ENCODE measurements at places on chromosomes 11 and 22.

GRCh38 chr11:105700271-105700670, 90.4 kb downstream of the GRIA4 start:
- DNase-seq = no peak

DNA sequence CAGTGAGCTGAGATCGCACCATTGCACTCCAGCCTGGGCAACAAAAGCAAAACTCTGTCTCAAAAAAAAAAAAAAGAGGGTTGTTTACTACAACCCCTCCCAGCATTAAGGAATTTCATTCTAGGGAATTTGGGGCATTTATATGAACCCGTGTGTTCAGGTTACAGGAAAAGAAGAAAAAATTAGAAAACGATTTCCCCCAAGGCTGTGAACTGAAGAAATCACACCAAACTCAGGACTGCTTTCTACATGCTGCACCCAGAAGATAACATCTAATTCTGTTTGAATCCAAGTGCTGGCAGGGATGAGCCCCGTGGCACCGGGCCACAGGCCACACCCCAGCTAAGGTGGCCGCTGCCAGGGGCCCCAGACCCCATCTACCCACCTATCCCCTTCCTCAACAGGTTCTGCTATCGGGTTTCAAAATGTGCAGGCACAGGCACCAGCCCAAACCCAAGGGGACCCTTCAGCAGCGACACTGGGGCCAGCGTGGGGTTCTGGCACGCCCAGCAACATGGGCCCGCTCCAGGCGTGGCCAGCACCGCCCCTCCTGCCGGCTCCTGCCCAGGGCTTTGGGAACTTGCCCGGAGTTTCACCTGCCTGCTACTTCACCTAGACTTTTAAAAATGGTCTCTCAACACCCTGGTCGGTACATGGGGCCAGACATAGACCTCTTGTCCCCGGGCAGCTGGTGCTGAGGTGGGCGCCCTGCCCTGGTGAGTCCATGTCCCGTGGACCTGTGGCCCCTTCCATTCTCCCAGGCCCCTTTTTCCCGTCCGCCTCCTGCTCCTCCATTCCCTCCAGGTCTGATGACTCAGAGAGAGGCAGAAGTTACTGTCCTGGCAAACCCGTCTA, 11.8 kb downstream of the CELSR1 start:
- no peak for DNase-seq

GRCh38 chr11:2312232-2313042, 10.6 kb downstream of the TSPAN32 start:
- no peak for DNase-seq

DNA sequence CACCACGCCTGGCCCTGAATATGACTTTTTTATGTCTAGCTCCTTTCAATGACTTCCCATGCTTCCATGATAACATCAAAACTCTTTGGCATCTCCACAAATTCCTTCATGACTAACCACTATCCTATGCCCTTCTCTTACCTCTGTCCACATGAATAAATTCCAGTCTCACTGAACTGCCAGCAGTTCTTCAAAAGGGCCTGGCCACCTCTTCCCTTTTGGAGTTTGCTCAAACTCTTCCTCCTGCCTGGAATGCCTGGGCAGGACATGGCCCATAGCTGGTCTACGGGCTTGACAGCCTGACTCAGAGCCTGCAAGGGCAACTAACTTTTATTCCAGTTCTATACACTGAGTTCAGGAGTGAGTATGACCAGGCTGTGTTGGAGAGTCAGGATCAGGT, 41.8 kb upstream of the ZBTB16 start:
- DNase-seq = no peak

- DNase-seq = peak; percentile 67
Observed at GRCh38 chr11:117180661-117181585, 2.4 kb downstream of the SIDT2 start.

DNA sequence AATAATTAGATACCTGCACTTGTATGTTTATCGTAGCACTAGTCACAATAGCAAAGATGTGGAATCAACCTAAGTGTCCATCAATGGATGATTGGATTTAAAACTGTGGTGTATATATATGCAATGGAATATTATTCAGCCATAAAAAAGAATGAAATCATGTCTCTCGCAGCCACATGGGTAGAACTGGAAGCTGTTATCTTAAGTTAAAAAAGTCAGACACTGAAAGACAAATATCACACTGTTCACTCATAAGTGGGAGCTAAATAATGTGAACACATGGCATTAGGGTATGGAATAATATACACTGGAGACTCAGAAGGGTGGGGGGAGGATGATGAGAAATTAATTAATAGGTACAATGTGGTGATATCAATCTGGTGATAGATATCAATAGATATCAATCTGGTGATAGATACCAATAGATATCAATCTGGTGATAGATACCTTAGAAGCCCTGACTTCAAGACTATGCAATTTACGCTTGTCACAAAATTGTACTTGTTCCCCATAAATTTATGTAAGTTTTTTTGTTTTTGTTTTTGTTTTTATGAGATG, 2.0 kb downstream of the LMO2 start:
- no peak for DNase-seq

DNA sequence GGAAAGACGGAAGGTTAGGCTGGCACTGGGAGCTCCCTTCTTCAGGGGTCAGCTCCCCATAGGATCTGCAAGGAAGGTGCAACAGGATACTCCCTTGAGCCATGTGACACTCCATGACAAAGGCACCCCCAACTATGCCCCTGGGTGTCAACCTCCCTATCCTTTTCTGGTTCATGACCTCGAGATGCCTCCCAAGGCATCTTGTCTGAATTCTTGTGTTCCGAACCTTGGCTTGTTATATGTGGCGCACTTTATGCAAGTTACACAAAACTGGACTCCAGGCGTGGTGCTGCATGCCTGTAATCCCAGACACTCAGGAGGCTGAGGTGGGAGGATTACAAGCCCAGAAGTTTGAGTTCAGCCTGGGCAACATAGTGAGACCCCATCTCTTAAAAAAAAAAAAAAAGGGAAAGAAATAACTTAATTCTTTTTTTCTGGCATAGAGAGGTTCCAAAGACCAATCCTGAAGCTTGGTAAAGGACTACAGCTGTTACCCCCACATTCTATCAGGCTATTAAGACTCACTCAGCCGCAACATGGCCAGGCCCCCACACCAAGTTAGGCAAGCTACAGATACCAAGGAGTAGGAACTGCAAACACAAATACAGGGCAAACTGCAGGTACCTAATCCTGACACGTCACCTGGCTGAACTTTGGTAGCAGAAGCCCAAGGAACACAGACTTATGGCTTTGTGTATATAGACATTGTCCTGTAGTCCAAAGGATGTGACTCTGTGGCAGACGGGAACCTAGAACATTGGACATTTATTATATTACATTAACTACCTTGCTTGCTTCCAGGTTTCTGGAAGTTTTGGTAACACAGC, 1.4 kb downstream of the C11orf24 start:
- no peak for DNase-seq

GRCh38 chr22:31126869-31127175, 4.1 kb downstream of the INPP5J start:
- no peak for DNase-seq

GRCh38 chr11:8871962-8872361, 39.0 kb upstream of the AKIP1 start:
- DNase-seq = no peak

- DNase-seq = no peak
Observed at GRCh38 chr22:44919691-44920090, 90.1 kb downstream of the PHF21B start.

- DNase-seq = peak; percentile 59
Observed at GRCh38 chr11:14042686-14043465, 80.4 kb downstream of the SPON1 start.

- DNase-seq = no peak
Observed at GRCh38 chr11:43516316-43516850, 157.7 kb downstream of the TTC17 start.

- DNase-seq = peak; percentile 68
Observed at GRCh38 chr11:64268893-64269539, 15.4 kb downstream of the BAD start.

DNA sequence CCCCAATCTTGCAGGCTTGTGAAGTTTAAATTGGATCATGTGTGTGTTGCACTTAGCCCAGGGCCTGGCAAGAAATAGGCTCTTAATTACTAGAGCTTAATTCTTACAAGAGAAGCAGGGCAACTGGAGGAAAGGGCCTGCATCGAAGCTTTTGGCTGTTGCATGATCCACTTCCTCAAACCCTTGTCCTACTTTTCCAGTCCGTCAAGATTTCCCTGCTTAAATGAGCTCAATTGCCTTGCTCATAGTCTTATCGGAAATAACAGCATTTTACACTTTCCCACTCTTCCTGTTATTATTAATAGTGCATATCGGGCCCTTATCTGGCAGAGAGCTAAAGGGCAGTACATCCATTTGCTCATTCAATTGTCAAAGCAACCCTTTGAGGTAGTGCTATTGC, 18.1 kb downstream of the DTX4 start:
- no peak for DNase-seq

- no peak for DNase-seq
Observed at GRCh38 chr11:24932110-24933000, 435.5 kb downstream of the LUZP2 start.

DNA sequence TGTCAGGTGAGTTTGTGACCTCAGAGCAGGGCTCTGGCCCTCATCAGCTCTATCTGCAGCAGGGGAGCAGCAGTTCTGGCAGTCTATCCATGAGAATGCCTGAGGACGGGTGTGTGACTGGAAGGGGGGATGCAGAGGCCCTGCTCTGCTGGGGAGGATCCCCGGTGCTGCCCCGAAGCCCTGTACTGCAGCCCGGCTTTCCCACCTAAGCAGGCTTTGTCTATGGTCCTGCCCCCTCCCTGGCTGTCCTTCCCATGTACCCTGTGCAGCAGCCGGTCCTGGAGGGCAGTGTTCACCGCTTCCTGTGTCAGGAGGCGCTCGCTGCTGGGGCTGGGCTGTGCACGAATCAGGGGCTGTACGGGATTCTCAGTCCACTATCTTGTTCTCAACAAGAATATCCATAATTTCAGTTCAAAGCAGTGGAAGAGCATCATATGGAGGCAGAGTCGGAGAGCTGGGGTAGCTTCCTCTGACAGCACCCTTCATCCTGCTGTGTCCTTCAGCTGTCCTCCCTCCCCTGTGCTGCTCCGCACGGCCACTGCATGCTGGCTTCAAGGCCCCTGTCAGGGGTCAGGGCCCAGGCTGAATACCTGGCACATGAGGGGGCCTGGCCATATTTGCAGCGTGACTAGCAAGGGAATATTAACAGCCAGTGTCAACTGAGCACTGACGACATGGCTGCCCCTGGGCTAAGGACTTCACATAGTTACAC, 125.2 kb downstream of the CTTN start:
- DNase-seq = no peak

- no peak for DNase-seq
Observed at GRCh38 chr11:28728666-28729065, 620.5 kb downstream of the METTL15 start.

GRCh38 chr11:102614485-102614884, 10.6 kb downstream of the MMP20 start:
- no peak for DNase-seq

Data from midbrain (tissue), 1 donor.